Esophagus muscularis mucosa (tissue), 4 donors: ENCODE measurements at places on chromosomes 4 and X.

DNA sequence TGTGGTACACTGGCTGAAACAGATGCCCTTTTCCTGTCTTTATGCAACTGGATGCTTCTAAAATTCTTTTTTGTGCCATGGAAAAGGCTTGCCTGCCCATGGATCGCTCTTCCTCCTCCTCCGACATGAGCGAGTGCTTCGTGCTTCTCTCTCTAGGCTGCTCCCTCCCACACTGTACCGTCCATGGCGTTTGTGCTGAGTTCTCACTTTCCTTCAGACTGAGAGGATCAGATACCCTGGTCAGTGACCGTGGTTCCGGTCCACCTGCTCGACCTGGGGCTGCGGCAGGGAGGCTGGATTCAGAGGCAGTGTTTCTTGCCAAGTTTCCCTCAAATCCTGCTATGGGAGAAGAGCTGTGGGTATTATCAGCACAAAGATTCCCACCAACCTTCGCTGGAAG lies 10.2 kb upstream of the CLDN24 start:
- DNase-seq: no peak

DNA sequence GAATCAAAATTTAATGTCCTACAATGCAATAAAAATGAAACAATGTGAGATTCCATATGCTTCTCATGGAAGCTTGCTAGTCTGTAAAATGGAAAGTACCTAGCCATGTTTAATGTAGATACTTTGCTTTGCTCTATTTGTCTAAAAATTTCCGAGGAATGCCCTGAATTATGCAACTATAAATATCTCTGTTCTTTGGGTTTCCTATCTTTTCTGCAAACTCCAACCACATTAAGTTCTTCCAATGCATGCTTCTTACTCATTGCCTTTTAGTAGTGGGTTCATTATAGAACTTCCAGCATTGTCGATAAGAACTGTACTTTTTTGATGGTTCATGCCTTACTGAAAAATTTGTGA lies 178.3 kb downstream of the RASL11B start:
- DNase-seq: no peak

GRCh38 chrX:78123190-78123589 lies 16.3 kb downstream of the TAF9B start:
- no peak for DNase-seq

DNA sequence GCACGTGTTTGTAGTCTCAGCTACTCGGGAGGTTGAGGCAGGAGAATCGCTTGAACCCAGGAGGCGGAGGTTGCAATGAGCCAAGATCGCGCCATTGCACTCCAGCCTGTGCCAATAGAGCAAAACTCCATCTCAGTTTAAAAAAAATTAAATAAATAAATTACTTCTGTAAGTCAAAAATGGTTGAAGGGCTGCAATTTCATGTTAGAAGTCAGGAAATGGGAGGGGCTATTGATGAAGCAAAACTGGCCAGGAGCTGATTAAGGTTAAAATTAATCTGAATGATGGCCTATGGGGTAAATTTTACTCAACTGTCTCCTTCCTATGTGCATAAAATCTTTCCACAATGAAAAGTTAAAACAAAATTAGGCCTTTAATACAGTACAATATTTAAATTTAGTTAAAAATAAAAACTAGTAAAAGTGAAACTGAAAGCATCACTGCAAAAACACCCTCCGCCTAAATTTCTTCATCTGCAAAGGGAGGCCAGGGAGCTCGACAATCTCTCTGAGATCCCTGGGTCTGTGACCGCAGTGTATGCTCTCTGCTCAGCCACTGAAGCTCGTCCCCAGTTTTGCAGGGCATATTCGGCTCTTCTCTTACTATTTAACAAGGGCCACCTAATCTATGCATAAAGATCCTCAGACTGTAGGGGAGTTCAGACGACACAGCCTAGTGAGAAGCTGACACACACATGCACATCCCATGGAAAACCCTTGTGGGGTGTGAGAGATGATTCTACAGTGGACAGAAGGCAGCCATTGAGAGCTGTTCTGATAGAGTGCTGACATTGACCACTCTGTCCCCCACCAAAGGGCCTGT lies 57.2 kb downstream of the IRF2 start:
- no peak for DNase-seq

DNA sequence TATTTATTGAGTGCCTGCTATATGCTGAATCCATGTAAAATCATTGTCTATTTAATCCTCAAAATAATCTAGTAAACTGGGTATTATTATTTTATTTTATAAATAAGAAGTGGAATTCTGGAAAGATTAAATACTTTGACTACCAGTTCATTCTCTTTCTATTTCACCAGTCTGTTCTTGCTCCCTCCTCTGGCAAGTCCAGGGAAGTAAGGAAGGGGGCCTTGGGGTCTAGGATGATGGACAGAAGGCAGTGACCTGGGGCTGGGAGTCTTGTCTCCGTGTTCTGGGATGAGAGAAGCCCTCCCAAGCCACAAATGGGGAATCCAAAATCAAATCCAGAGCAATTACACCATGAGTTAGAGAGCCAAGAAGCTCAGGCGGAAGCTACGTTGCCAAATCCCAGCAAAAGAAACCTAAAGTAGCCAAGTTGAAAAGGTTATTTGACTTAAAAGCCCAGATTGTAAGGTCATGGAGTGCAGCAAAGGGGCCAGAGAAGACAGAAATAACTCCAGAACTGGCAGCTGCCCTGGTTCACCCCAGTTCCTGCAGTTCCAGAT lies 28.3 kb upstream of the PARM1 start:
- no peak for DNase-seq

DNA sequence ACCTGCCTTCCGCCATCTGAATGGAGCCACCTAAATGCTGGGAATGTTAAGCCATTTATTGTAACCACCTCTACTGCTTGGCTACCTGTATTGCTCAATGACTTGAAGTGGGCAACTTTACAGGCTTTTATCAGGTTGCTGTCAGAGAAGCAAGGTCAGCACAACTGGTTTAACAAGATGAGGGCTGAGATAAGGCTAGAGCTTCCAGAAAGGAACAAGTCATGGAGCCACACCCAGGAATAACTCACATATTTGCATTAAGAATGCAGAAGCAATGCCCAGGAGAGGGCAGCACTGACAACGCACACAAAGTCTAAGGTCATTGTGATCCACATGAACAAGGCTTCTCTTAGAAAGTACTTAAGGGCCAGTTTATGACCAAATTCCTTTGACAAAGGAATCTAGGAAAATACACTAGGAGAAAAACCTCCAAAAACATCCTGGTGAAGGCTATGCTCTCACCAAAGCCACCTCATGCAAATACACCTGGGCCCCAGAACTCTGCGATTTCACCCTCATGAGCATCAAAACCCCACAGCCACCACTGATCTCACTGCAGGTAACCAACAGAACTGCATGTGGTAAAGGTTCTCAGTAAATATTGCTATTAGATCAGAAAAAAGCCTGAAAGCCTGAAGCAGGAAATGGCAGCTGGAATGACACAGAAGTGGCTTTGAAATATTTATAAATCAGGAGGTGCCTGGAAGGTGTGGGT lies 15.0 kb upstream of the STS start:
- DNase-seq: no peak

DNA sequence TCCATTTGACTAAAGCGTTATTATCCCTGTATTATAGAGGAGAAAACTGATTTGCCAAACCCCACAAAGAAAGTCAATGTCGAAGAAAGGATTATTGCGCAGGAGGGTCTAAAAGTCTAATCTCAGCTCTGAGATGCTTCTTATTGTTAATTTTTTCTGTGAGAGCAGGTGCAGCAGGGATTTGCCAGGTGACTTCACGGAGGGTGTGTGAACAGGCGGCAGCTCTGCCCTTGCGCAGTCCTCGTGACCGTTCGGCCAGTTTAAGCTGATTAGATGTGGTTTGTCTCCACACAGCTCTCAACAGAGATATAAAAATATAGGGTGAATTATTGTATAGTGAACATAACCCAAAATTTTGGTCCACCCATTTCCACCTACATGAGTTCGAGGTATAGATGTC lies 28.5 kb downstream of the TENM3 start:
- peak; percentile 64 for DNase-seq

DNA sequence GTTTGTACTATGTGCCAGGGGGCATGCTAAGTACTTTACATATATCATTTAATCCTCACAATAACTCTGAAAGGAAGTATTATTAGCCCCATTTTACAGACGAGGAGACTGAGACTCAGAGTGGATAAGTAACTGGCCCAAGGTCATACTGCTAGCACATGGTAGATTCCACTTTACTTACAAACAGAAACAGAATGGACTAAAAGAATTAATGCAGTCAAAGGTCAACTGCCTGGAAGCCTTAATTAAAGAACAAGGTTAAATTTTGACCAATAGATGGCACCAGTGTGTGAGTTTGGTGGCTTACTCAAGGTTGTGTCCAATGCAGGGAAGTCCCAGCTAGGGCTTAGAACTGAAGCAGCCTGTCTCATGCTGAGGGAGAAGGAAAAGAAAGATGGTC lies 4.7 kb downstream of the RIPPLY1 start:
- DNase-seq: no peak

DNA sequence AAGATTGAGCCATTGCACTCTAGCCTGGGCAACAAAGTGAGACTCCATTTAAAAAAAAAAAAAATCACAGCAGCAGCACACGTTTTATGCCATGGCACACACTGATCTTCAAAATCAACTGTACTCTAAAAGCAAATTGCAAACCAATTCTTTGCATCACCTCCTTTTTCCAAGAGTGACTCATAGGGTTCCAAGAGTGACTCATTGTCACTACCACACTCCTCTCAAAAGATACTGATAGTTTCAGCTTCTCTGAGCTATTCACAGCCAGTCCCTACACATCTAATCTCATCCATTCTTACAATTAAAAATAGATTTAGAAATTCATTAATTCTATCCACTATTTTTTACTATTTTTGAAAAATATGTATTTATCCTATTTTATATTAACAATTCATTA lies 1494.9 kb upstream of the AGA start:
- no peak for DNase-seq

DNA sequence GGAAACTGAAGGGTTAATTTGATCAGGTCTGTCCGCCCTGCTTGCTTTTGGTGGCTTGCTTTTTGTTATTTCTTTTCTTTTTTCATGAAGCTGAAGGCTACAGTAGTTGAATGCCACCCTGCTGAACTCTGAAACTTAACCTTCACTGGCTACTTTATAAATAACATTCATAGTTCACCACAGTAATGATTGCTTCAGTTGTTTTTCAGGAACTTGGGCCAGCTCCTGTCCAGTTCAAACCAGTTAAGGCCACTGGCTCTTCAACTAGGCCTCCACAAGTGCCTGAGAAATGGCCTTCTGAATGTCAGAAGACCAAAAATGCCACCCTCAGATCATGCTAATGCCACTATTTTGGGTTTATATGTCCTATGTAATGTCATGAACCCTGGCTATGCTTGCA lies 7.7 kb upstream of the ASB9 start:
- DNase-seq: no peak

DNA sequence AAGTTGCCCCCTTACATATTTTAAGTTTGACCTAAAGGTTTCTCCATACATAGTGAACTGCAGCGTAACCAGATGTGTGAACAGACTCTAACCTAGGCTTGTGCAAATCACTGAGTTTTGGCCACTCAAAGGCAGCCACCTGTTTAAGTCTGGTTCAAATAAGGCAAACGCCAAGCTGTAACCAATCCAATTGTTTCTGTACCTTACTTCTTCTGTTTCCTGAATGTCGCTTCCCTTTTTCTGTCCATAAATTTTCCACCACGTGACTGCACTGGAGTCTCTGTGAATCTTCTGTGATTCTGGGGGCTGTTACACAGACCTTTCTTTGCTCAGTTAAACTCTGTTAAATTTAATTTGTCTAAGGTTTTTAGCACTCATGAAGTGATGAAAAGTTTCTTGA lies 618.8 kb downstream of the GLUD2 start:
- no peak for DNase-seq

GRCh38 chr4:78379040-78379439 lies 172.5 kb upstream of the ANXA3 start:
- DNase-seq: no peak

- DNase-seq: no peak
Measured at GRCh38 chrX:154064637-154065435, 32.7 kb downstream of the MECP2 start.

- no peak for DNase-seq
Measured at GRCh38 chr4:16914208-16914607, 15.8 kb upstream of the LDB2 start.

- DNase-seq: no peak
Measured at GRCh38 chrX:143853488-143853887, 30.4 kb upstream of the UBE2NL start.

DNA sequence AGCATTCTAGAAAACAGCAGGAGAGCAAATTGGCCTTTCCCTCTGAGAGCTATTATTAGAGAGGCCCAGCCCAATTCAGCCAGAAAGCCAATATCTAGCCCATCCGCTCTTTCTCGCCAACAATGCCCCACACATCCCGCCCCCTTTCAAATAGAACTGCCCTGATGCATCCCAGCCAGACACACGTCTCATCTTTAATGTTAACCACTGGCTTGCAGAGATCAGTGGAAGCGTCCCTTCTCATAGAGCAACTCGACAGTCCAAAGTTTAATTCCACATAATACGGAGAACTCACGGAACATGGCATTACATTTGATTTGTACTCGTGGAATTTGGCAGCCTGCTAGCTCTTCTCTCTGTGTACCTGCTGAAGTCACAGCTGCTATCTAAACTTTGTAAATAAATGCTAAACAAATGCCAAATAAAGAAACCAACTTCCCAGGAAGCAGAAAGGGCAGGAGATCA lies 304.4 kb downstream of the DHX15 start:
- DNase-seq: no peak
